ENCODE measurements at places on chromosomes 4 and X.

GRCh38 chr4:32658019-32658418 is 1937.8 kb downstream of the PCDH7 start:
- DNase-seq, result no peak

DNA sequence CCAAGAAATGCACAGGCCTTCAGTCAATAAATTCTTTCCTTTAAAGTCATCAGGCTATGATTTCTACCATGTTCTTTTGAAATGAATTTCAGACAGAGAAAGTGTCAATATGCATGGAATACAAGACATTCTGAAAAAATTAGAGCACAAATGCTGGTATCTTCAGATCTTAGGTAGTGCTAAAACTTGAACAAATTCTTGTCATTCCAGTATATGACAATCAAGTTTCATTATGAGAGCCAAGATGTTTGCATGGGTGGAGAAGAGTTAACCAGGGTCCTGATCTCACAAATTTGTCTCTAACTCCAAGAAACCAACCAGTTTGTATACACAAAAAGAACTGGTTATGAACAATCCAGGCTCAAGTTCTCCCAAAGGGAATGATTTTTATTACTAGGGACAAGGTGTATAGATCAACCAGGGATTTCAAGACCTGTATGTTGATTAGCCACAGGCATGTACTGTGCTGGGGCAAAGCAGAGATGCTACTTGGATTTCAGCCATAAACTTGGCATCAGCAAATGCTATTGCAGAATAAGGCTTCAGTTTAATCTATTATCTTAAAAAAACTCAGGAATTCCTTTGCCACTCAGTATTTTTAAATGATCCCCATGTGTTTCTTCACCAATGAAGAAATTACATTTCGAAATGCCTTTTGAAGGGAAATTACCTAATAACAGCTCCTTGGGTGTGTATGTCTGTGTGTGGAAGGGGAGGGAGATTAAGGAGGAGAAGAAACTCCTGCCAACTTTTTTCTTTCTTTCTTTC is 69.7 kb downstream of the FANCB start:
- DNase-seq, result peak; percentile 18

DNA sequence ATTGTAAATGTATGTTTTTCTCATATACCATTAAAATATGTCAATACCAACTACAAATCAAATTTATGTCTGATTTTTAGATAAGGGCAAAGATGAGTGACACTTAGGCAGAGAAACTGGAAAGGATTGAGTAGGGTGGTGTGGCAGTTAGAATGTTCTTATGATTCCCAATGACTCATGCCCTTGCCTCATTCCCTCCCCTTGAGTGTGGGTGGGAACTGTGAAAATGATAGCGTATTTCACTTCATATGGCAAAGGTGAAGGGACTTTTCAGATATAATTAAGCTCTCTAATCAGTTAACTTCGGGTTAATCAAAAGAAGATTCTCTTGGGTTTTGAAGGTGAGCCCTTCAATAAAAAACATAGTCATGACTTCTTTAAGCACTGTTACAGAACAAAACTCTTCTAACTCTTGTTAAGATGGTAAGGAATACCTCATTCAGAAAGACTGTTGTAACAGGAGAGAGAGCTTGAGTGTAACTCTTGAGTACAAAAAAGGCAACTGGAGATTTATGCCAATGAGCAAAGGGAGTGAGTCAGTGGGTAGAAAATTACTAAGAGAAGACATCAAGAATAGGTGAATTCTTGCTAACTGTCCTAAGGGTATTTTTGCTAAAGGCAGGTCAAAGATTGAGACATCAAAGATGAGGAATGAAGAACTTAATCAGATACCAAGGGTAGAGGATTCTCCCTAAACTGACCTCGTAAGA is 329.5 kb downstream of the KCTD8 start:
- no peak for DNase-seq

DNA sequence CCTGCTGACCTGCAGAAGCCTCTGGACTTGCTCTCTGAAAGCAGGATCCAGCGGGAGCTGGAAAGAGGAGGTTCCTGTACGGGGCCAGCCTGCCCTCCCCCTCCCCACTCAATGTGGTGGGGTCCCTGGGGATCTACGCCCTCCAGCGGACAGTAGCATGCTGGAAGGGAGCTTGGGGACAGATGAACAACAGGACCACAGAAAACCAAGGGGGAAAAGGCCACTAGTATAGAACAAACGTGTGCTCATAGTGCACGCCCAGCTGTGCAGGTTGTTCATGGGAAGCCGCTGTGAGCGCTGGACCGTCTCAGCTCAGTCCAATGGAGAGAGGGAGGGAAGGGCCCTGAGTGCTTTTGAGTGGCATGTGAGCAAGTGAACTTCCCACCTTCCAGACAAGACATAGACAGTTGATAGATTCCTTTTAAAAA is 15.8 kb downstream of the HMX1 start:
- DNase-seq, result no peak
